ENCODE measurements at places on chromosomes 5 and 9.

- no peak for DNase-seq
Measured at GRCh38 chr5:119532637-119533036, 80.3 kb downstream of the HSD17B4 start.

DNA sequence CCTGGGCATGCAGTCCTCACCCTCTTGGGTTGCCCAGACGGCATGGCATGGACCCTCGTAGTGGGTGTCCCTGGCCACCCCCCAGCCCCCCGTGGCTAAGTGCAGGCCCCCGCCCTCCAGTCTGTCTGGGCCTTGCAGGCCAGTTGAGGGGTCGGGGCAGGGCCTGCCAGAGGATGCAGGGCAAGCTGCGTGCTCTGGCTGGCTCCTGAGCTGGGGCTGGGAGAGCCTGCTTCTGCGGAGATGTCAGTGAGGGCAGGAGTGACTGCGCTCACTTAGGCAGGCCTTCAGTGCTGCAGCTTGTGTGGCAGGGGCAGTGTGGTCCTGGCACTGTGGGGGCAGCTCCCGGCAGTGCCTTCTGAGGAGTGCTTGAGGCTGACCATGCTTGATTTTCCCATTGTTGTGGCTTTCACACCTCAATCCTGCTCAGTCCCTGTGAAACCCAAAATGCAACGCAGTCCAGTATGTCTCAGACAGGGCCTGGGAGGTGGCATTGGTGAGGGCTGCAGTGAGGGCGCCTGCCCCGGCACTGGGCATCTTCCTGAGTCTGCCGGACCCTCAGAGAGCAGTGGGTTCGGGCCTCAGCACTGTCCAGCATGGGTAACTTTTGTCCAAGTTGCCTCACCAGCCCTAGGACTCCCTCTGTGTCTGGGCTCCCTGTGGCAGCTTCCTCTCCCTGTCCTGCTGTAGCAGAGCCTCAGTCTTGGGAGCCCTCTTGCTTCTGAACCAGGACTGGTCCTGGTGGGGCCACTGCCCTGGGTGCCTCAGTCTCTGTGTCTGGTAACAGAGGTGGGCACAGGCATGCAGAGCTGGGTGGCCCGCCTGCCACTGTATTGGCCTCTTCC lies 93.0 kb downstream of the PHF2 start:
- no peak for DNase-seq

- DNase-seq, result no peak
Measured at GRCh38 chr5:77994943-77995342, 218.8 kb upstream of the TBCA start.

DNA sequence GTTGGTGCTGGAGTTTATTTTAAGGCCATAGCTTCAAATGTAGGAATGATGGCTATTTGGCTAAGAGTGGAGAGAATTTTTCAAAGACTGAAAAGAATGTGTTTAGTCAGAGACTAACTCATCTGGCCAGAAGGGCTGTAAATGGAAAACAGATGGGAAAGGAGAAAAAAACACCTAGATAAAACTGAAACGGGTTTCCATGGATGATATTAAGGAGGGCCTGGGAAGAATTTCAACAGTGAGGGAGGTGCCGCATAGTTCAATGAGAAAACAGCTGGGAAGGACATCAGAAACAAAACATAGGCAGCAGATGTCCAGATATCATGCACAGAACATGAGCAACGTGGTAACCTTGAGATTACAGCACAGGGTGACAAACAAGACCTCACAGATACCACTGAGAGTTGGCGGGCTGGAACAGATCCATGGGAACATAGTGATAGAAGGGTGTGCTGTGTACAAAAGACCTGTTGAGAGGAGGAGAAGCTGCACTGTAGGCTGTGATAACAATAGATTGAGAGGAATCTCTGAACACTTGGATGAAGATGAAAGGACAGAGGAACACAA lies 31.2 kb upstream of the RAD23B start:
- no peak for DNase-seq

- no peak for DNase-seq
Measured at GRCh38 chr5:175444060-175444904, at the start of gene DRD1. Gene DRD1 (minus strand): TSS chr5:175444182. CDS start chr5:175443099, 1,083 bp downstream.

GRCh38 chr9:104802110-104802509 lies 38.2 kb downstream of the NIPSNAP3B start:
- no peak for DNase-seq
